ENCODE measurements at places on chromosomes 4 and X. TPM values are rescaled to one million over a fixed set of nuclear protein-coding genes. Genes with fewer than 3 reads are reported as not detected.

The GPR143 gene
- 0.47 TPM for total RNA-seq

The NHSL2 gene
- 12.7 TPM for total RNA-seq

The ABCG2 gene
- total RNA-seq, result 9.1 TPM

DNA sequence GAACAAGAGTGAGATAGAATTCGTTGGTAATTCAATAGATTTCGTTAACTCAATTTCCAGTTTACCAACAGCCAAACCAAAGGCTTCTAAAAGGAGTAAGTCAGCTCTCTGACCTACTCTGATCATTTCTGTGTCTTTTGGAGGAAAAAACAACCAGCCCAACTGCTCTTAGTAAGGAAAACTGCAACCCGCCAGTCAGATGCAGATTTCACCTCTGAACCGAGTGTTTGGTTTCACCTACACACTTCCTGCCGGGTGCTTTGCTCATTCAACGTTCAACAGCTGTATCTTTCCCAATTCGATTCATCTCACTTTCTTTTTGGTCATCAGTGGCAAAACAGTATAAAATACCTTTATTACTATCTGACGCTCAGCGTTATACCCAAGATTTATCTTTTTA, 24.5 kb downstream of the TMSB4X start:
- DNase-seq, result no peak

GRCh38 chr4:7423391-7423790, 11.3 kb downstream of the PSAPL1 start:
- no peak for DNase-seq

- no peak for DNase-seq
Observed at GRCh38 chr4:99438405-99438780, 3.3 kb upstream of the ADH7 start.

DNA sequence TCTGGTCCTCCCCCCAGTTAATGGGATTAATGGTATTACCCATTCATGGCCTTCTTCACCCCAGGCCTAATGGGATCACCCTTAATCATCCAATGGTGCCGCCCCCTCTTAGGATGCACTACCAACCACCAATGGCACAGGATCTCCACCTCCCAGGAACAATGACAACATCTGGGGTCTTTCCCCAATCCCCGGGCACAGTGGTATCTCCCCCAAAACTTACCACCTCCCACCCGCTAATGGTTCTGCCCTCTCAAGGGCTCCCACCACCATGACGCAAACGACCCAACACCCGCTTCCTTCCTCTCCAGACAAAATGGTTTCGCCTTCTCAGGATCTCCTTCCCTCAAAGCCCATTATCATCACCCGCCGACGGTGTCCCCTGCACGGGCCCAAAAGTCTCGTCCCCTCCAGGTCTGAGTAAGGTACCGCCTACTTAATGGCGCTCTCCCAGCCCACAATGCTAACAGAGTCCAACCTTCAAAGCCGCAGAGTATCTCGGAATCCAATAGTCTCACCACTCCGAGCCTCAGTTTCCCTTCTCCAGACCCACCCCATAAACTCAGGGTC, 458 bp downstream of the GRIPAP1 start:
- peak; percentile 43 for DNase-seq

- no peak for DNase-seq
Observed at GRCh38 chr4:155659176-155659575, 7.5 kb upstream of the GUCY1A1 start.

Data from lower lobe of right lung (tissue), 2 donors.